Epithelial cell of umbilical artery (primary cell): ENCODE measurements at places on chromosomes 12 and 14. TPM values are rescaled to one million over a fixed set of nuclear protein-coding genes. Genes with fewer than 3 reads are reported as not detected.

Gene RPGRIP1
- total RNA-seq, result not detected in 2 replicates

Gene C3AR1
- total RNA-seq, result under 0.01 and 0.15 TPM in 2 replicates

Gene NGB
- not detected in 2 replicates for total RNA-seq

Gene TTC9
- total RNA-seq, result under 0.01 and 0.15 TPM in 2 replicates

Gene GPR162
- total RNA-seq, result 9.4 and 9.7 TPM in 2 replicates

Gene ADIPOR2
- 33.1 and 50.3 TPM in 2 replicates for total RNA-seq

Gene EVL
- 12.0 and 16.0 TPM in 2 replicates for total RNA-seq

Gene LRP1-AS
- total RNA-seq, result not detected in 2 replicates

Gene BAZ1A
- 47.1 and 54.9 TPM in 2 replicates for total RNA-seq

Gene EPYC
- not detected in 2 replicates for total RNA-seq

Gene SRRM4
- not detected in 2 replicates for total RNA-seq

Gene KLHDC1
- total RNA-seq, result 1.1 and 2.6 TPM in 2 replicates

Gene AICDA
- not detected in 2 replicates for total RNA-seq

Gene CHFR
- total RNA-seq, result 36.5 and 36.7 TPM in 2 replicates

Gene NRXN3
- under 0.01 TPM in 2 replicates for total RNA-seq

Gene KRT73
- not detected in 2 replicates for total RNA-seq

Gene CLEC4D
- not detected in 2 replicates for total RNA-seq

Gene NRL
- 0.32 and 0.76 TPM in 2 replicates for total RNA-seq

Gene BHLHE41
- under 0.01 and 0.15 TPM in 2 replicates for total RNA-seq

Gene TMEM229B
- total RNA-seq, result under 0.01 and 0.15 TPM in 2 replicates

Gene MAPKAPK5
- 24.5 and 34.1 TPM in 2 replicates for total RNA-seq

Gene GRIP1
- 0.15 and 0.32 TPM in 2 replicates for total RNA-seq

Gene SERPINA6
- total RNA-seq, result not detected in 2 replicates

Gene TAC3
- total RNA-seq, result not detected in 2 replicates

Gene CYP46A1
- total RNA-seq, result under 0.01 TPM in 1 of 2 replicates, not detected in the other

Gene AKAP3
- 0.97 and 1.1 TPM in 2 replicates for total RNA-seq

Gene LGALS3
- 14.9 and 29.6 TPM in 2 replicates for total RNA-seq

Gene PLA2G1B
- total RNA-seq, result not detected in 2 replicates

Gene KRT75
- under 0.01 and 2.6 TPM in 2 replicates for total RNA-seq

Gene TRIM9
- total RNA-seq, result under 0.01 TPM in 1 of 2 replicates, not detected in the other

Gene PXN
- 33.7 and 36.7 TPM in 2 replicates for total RNA-seq

Gene ABHD4
- 5.5 and 13.2 TPM in 2 replicates for total RNA-seq

Gene CLSTN3
- 27.6 and 34.3 TPM in 2 replicates for total RNA-seq

Gene REM2
- under 0.01 TPM in 1 of 2 replicates, not detected in the other for total RNA-seq

Gene DNAJC22
- 0.61 and 1.3 TPM in 2 replicates for total RNA-seq

Gene NTS
- under 0.01 and 0.15 TPM in 2 replicates for total RNA-seq

Gene KCNC2
- not detected in 2 replicates for total RNA-seq

Gene MYO1A
- total RNA-seq, result not detected in 2 replicates

Gene TC2N
- total RNA-seq, result not detected in 2 replicates

Gene DDIT3
- 7.5 and 11.2 TPM in 2 replicates for total RNA-seq

Gene RAD9B
- total RNA-seq, result under 0.01 and 0.30 TPM in 2 replicates
